ENCODE measurements at places on chromosomes 1 and 21.
A peak's percentile ranks its signal among the peaks of the same experiment; 100 is the strongest.

GRCh38 chr21:37675202-37675801 is 241.0 kb downstream of the KCNJ6 start:
- peak; percentile 36 for DNase-seq

- DNase-seq = no peak
These were observed 29.3 kb upstream of the SHISA4 start for GRCh38 chr1:201859424-201859823.

DNA sequence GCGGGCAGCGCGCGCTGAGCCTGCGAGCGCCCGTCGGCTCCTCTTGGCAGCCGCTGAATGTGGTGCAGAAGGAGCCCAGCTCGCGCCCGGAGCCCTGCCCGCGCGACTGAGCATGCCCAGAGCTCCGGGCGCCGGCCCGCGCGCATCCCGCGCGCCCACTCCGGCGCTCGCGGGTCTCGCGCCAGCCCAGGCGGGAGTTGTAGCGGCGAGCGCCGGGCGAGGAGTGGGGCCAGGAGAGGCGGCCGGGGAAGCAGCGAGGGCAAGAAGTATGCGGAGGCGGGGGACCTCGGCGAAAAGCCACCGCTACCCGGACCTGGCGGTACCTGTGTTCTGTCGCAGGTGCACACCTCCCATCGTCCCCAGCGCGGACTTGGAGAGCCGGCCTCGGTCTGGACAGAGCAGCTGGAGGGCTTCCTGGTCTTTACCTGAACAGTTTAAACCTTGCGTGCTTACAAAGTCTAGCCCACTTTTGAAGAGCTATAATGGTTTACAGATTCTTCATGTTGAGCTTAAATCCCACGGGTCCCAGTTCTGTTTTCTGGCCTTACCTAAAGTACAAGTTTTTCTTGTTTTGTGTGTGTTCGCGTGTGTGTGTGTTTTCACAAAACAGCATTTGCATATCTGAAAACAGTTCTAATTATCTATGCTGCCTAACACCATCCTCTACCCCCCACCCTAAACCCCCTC is at the start of gene DDAH1:
Gene DDAH1, minus strand, starts transcription at position 61 of the 687 bp plus-strand sequence. CDS start 114 bp downstream, outside the sequence.
- no peak for DNase-seq

DNA sequence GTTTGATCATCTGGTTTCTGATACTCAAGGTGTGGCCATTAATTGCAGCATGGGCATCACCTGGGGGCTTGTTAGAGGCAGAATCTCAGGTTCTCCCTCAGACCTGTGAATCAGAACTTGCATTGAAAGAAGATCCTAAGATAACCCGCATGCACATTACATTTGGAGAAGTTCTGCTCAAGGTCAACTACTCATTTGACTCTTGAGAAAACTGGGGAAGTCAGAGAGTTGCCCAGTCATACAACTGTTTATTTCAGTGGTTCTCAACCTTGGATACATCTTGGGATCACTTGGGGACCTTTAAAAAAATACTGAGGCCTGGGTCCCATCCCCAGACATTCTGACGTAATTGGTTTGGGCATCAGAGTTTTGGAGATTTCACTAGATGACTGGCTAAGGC is 30.5 kb downstream of the CAMTA1 start:
- DNase-seq = no peak

DNA sequence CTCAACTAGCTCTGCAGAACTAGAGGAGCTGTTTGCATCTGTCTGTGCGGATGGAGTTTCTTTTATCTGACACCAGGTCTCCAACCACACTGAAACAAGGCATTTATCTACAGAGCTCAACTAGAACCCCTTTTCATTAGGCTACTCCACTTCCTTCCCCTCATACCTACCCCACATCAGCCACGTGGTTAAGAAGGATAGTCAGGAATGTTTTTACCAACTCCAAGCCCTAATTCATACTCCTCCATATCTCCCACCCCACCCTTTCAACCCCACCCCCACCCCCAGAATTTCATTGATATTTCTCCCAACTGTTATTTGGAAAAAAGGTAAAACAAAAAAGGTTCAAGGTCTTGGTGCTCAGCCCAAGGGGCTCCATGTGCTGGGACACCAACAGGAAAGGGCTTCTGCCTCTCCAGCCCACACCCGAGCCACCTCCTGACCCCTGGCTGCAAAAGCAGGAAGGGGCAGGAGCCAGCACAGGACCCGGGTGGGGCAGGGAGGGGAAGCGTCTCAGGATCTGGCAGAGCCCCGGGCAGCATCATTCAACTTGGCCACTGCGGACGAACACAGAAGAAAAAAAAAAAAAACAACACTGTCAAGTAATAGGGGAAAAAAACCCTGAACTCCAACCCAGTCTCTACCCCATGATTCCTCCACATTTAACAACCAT is 7.0 kb downstream of the ENSA start:
- no peak for DNase-seq

DNA sequence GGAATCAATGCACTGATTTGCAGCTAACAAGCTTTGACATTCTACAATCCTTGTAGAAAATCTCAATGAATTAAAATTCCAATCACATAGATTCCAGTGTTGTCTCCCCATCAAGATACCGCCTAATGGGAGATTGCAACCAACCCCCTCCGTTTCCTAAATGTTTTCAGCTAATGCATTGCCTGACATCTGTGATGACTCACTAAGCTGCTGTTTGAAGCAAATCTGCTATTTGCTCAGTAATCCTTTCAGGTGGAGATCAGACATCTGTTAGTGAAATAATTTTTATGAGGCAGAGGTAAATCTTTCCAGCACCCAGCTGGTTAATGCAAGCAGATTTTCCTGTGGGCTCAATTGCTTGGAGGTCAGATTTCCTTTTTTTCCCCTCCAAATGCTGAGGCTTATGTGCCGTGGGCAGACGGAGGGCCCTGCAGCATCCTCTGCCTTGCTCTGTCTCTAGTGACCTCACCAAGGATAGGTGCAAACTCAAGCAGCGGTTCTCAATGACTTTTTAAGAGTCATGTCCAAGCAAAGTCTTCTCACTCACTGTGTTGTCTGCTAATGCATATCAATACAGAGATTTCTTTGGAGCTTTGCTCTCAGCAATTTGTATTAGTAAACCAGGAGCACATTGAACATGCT is 91.1 kb upstream of the RAB3GAP2 start:
- no peak for DNase-seq

DNA sequence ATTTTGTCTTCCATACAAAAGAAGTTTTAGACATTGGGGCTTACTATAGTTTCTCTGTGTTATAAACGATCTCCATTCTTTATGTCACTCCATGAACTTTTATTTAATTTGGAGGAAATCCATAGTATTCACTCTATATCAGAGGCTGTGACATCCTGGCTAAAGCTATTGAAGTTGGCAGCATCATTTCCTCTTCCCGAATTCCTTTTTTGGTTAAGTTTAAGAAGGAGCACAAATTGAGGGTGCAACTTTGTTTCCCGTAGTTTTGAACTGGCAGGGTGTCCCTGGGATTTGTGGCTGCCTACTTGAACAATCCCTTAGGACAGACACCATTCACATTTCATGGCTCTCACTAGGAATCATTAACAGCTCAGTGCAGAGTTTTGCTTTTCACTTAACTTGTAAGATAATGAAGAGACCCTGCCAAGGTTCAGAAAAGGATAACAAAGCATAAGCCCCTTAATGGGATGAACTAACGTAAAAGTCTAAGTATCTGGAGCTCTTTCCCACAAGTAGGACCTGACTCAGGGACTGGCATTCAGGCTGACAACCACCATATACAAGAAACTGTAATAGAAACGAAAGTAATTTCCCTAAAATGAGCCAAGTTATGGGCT is 13.9 kb downstream of the S1PR1 start:
- no peak for DNase-seq

DNA sequence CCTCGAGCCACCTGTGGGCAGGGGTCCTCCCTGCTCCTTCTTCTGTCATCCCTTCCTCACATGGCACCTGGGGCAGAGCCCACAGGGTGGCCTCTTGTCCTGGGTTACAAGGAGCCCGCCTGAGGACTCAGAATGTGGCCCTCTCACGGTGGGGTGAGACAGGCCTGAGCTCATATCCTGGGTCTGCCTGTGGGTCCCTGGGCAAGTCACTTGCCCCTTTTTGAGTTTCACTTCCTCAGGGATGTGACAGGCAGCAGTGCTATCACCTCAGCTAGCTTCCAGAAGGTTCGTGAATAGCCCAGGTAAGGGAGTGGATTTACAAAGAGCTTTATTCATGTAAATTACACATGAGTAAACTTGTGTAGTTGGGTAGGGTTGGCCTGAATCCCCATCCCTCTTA is 33.5 kb downstream of the HTR6 start:
- DNase-seq = no peak

GRCh38 chr1:60394436-60394835 is 320.9 kb upstream of the C1orf87 start:
- DNase-seq = no peak

GRCh38 chr1:64004451-64005025 is 198.9 kb upstream of the UBE2U start:
- no peak for DNase-seq

DNA sequence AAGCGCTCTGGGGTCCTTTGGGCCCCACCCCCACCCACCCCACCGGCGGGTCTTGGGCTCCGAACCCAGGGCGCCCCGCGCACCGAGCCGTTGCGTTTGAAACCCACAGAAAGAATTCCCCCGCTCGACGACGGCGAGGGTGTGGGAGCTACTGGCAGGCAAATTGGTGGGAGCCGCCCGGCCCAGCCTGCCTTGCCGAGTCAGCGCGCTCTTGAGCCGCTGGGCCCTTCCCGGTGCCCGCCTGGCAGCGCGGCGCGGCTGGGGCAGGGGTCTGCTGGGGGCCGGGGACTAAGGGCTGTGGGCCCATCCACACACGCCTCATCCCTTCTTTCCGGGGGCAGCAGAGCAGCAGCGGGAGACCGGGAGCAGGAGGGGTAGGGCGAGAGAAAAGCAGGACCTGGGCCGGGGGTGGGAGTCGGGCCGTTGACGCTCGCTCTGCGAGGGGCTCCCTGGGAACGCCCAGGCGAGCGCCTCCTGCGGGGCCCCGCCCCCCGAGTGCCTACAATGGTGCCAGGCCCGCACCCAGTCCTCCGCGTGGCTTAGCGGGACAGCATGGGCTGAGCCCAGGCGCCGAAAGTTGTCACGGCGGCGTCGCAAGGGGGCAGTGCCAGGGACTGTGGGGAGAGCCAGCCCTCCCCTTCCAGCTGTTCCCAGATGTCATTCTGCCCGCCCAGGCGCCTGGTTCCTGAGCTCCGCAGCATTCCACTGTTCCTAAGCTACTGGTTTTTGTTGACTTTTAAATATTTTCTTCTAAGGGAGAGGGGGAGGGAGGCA is at the start of gene C1orf94:
Gene C1orf94, plus strand, starts transcription at position 78 of the 774 bp plus-strand sequence. CDS start 883 bp downstream, outside the sequence.
- DNase-seq = no peak

DNA sequence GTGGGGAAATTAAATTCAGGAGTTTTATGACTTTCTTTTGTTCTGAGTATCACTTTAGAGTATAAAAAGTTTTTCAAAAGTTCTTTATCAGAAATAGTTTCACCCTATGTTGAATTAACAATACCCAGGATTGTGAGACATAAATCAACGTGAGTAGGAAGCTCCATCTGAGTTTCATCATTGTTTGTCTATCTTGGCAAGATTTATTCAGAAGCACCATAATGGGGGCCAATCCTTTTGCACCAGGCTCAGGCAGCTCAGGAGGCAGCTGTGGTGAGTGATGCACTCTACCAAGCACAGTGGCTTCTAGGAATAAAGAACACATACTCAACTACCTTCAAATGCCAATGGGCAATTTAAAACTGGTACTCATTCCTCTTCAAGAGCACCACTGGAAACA is 12.0 kb downstream of the CREG1 start:
- DNase-seq = no peak

DNA sequence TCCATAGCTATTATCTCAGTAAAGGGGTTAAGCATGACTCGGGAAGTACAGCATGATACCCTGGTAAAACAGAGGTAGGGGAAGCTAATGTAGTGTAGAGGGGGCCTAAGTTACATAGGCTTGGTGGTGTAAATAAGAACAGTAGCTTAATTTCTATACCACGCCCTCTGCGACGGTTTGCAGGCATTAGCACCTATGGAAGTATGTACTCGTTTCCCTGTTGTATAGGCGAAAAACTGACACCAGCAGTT is 470 bp upstream of the NAXE start:
- no peak for DNase-seq

DNA sequence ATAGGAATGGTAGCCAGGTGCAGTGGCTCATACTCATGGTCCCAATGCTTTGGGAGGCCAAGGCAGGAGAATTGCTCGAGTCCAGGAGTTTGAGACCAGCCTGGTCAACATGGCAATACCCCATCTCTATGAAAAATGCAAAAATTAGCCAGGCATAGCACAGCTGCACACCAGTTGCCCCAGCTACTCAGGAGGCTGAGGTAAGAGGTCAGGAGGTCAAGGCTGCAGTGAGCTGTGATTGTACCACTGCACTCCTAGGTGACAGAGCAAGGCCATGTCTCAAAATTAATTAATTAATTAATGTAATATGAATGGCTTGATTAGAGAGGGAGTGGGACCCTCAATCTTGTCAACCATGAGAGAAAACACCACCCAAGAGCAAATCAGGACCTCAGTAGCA is 198.7 kb upstream of the DUSP10 start:
- DNase-seq = no peak

- no peak for DNase-seq
These were observed 19.1 kb upstream of the LMX1A start for GRCh38 chr1:165375623-165376022.

- DNase-seq = no peak
These were observed 15.6 kb downstream of the RASAL2 start for GRCh38 chr1:178109348-178110143.

DNA sequence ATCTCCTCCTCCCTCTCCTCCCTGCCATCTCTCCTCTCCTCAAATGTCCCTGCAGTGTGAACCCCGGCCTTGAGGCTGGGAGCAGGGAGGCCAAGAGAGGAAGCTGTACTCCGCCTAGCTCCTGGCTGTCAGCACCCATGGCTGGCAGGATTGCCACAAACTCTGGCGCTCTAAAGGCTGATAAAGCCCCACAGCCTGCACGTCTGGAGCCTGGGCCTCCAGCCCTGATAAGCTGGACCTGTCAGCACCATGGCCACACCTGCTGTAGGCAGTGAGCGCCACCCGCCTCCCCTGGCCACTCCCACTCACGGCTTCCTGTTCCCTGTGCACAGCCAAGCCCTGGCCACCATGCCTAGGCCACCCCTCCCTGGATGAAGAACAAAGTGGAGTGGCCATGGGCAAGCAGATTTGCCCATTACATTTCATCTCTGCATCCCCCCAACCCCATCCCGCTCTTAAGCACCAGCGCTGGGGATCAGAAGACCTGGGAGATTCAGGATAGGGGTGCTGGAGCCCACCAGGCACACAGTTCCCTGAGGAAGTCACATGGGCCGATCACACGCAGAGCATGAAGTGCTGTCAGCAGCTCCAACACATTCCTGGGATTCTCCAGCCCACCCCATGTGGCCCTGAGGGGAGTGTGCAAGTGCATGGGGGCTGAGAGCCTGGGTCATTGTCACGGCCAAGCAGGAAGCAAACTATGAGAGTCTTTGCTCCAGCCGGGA is 24.2 kb upstream of the NPPB start:
- no peak for DNase-seq

- no peak for DNase-seq
These were observed 22.5 kb downstream of the KIF26B start for GRCh38 chr1:245177071-245177900.

DNA sequence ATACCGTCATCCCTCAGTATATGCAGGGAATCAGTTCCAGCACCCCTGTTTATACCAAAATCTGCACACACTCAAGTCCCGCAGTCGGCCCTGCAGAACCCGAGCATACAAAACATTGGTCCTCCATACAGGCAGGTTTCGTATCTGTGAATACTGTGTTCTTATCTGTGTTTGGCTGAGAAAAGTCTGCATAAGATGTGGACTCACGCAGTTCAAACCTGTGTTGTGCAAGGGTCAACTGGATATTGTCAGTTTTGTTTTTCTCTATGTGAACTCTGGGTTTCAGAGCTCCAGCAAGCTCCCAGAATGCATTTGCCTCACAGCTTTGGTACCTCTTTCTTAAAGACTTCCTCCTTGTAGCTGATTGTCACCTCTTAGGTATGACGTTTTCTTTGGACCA is 100.6 kb downstream of the NR5A2 start:
- no peak for DNase-seq
